Right atrium auricular region (tissue), 2 donors: ENCODE measurements at places on chromosomes 1 and 21. TPM values are rescaled to one million over a fixed set of nuclear protein-coding genes. Genes with fewer than 3 reads are reported as not detected.

DNA sequence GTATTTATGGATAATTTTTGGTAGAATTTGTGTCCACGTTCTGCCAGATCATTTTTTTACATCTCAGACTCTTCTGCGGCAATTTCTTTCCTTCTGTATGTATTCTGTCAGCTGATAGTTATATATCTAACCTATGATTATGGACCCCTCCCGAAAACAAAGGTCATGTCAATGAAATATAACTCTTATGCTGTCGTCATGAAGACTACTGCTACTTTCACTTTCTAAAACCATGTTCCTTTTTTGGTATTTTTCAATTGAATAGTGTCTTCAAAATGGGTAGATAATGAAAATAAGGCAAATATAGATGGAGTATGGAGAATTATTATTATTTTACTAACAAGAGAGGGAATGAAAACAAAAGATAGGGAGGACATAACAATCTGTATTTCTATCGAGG, 3.2 kb downstream of the ANGPTL1 start:
- no peak for DNase-seq
- peak overlapping the region; percentile 34 for H3K27ac ChIP-seq
- H3K36me3 ChIP-seq, result no peaks in the 10 kb centered on the region
- H3K4me1 ChIP-seq, result peaks cover 12% of the 10 kb centered on the region

The PHGDH gene
- 29.4 TPM for total RNA-seq

The APCS gene
- not detected for total RNA-seq

DNA sequence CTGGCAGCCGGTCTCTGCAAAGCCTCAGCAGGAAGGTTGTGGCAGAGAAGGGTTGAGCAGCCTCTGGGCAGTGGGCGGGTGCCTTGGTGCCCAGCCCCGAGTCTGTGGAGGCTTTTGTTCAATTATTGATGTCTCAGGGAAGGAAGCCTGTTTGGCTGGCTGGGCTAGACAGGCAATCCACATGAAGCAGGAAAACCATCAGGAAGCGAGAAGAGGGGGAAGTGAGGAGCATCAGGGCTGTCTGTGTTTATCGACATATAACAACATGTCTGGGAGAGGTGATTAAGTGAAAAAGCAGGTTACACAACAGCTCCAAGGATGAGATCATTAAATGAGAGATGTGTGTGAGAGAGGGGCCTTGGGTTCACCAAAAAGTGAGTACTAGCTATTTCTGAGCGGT, 105.4 kb downstream of the UBE2U start:
- no peaks in the 10 kb centered on the region for H3K27me3 ChIP-seq
- no peaks in the 10 kb centered on the region for H3K36me3 ChIP-seq
- no peak overlapping the region for H3K4me3 ChIP-seq
- no peaks in the 10 kb centered on the region for H3K4me1 ChIP-seq

DNA sequence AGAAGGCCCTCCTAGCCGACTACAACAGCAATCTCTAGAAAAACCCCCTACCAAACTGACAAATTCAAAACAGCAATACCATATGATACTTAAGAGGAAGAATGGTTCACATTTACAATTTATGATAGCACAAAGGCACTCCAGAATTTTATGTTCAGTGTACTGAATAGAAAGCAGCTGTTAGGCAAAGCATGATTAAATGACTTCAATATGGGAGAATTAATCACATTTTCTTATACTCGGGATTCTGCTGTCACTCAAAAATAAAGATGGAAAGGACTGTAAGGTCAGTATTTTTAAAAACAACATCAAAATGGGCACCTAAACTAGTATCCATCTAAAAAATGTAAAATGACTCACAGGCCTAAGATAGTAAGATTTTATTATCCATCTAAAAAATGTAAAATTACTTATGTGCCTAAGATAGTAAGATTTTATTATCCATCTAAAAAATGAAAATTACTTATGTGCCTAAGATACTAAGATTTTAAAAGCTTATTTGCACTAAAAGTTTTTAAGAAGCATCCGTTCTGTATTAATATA, 198.5 kb downstream of the SMYD3 start:
- H3K36me3 ChIP-seq, result no peaks in the 10 kb centered on the region
- no peak for DNase-seq
- no peaks in the 10 kb centered on the region for H3K4me1 ChIP-seq
- no peaks in the 10 kb centered on the region for H3K27me3 ChIP-seq
- no peak overlapping the region for H3K4me3 ChIP-seq

DNA sequence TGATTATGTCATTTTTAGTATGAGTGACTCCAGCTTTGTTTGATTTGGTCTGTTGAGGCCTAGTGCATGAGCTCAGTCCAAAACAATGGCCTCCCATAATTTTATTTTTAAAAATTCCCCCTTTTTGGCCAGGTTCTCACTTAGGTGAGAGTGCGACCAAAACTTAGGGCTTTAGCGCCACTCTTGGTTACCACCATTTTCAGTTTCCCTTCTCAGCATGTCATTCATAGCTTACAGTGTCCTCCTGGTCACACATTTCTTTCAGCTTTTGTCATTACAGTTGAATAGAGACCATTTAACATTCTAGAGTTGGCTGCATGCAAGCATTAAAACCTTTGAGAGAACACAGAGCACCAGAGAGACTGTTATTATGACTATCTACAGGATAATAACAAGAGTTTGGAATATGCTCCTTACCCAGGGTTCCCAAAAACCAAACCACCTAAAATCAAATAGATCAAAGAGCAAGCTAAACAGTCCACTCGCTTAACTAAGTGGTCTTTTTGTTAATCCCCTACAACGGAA, 85.4 kb downstream of the TLR5 start:
- no peak for DNase-seq
- H3K27me3 ChIP-seq, result no peaks in the 10 kb centered on the region
- no peak overlapping the region for H3K27ac ChIP-seq
- H3K4me3 ChIP-seq, result no peak overlapping the region

The NHLH1 gene
- not detected for total RNA-seq

The C1QA gene
- total RNA-seq, result 37.9 TPM
